ENCODE measurements at places on chromosomes 3 and 15.
A peak's percentile ranks its signal among the peaks of the same experiment; 100 is the strongest.

GRCh38 chr3:55042591-55042990, 114.7 kb upstream of the LRTM1 start:
- DNase-seq = no peak

- peak; percentile 75 for DNase-seq
Measured at GRCh38 chr3:42804106-42804830, at the start of gene HIGD1A. TSS of gene HIGD1A (minus strand) at chr3:42804490. CDS start at chr3:42794253, 10,237 bp downstream.

DNA sequence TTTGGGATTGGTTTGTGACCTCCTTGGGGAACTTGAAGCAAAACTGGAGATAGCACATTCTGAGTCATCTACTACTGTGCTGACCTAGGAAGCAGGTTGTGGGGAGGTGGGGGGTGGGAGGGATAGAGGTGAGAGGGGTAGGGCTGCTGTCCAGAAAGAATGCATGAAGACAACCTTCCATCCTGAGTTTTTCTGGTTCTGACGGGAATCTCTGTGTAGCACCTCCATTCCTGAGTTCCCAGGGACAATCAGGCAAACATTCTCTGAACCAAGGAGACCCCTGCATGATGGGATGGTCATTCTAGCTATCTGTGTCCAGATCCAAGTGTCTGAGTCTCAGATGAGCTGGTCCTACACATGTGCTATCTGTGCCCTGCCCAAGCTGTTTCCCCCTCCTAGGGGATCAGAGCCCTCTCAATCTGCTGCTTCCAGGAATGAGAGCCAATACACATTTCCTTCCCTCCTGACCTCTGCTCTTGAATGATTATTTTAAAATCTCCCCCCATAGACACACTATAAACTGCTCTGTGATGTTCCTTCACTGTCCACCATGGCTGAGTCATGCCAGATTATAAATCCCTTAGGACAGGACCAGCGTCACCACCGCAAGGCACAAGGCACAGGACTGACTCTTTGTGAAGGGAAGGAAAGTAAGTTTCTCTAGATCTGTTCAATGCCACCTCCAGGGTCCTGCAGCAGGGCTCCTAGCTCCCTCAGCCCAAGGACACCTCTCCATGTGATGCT, 2.2 kb upstream of the CD276 start:
- DNase-seq = no peak

DNA sequence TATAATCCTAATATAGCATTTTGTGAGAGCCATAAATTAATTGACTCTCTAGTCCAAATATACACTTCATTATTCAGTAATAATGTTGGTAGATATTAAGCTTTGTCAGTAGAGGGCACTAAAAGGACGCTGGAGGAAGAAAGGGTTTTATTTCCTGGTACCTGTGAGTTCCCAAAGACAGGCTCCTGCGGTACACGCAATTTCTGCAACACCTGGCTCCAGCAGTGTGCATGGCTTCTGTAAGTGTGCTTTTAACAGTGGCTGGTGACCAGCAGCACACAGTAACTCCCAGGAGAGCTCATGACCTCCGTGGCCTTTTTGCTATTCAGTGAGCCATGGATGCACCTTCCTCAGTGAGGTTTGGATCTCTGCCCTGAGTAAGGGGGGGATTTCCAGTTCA, 338.3 kb upstream of the ZNF385D start:
- DNase-seq = no peak

- DNase-seq = no peak
Measured at GRCh38 chr15:47822048-47822447, 104.7 kb downstream of the SEMA6D start.

GRCh38 chr3:9675736-9676290, 26.5 kb downstream of the MTMR14 start:
- DNase-seq = no peak

- peak; percentile 92 for DNase-seq
Measured at GRCh38 chr15:82680200-82681102, 29.2 kb downstream of the AP3B2 start.

- no peak for DNase-seq
Measured at GRCh38 chr3:32153414-32154204, 47.2 kb downstream of the GPD1L start.

- DNase-seq = no peak
Measured at GRCh38 chr3:45915059-45915439, 28.2 kb upstream of the CXCR6 start.

- DNase-seq = peak; percentile 61
Measured at GRCh38 chr3:16460886-16461285, 52.6 kb downstream of the RFTN1 start.

DNA sequence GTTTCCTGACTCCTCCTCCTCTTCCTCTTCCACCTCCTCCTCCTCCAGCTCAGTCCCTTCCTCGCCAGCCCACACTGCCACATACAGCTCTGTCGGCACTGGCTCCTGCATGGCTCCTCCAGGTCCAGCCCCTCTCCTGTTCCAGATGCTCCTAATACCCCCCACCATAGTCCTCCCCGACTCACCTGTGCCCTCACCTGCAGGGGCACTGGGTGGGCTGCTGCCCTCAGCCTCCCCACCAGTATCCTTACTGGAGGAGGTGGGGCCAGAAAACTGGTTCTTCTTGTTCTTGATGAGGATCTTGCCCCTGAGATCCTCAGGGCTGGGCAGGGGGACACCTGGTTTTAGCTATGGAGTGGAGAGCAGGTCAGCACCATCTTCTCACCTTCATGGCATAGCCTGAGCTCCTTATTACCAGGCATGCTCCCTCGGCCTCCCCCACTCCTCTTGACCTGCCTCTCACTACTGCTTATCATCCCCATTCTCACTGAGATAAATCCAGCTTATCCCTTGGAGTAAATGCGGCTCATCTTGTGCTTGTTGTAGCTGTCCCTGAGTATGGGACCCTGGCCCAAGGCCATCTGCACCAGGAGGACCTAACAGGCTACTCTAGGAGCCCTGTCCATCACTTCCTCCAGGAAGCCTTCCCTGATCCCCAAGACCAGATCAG, 11.0 kb downstream of the PLCB2 start:
- DNase-seq = no peak

DNA sequence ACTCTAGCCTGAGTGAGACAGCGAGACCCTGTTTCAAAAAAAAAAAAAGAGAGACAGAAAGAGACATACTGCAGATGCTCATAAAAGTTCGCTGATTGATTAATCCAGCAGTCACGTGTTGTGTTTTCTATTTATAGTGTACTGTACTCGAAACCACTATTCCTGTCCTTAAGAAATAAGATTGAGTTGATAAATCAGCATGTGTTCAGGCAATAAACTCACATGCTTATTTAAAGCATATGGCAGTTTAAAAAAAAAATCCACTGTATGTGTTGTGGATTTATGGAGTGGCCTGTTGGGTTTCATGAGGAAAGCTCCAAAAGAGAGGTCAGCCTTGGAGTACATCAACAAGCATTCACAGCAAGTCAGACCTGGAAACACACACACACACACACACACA, 17.7 kb downstream of the RPL22L1 start:
- DNase-seq = no peak

DNA sequence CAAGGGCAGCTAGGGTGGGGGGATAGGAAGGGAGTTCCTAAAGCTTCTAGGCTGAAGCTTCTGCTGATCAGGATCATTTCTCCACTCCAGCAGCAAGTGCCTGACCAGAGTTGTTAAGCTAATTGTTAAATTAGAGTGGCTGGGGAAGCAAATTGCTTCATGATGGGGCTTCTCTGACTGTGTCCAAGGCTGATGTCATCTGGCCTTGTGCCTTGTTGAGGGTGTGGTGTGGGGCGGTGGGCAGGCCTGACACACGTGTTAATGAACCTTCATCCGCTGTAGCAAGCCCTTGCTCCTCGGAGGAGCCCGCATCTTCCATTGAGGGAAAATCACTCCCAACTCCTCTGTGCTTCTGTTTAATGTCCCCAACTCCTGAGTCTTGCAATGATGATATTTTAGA, 84.3 kb upstream of the ROPN1 start:
- DNase-seq = no peak

- DNase-seq = peak; percentile 36
Measured at GRCh38 chr3:126816986-126817777, 113.1 kb downstream of the CHCHD6 start.

GRCh38 chr15:57662802-57663201, 43.7 kb upstream of the POLR2M start:
- DNase-seq = no peak

DNA sequence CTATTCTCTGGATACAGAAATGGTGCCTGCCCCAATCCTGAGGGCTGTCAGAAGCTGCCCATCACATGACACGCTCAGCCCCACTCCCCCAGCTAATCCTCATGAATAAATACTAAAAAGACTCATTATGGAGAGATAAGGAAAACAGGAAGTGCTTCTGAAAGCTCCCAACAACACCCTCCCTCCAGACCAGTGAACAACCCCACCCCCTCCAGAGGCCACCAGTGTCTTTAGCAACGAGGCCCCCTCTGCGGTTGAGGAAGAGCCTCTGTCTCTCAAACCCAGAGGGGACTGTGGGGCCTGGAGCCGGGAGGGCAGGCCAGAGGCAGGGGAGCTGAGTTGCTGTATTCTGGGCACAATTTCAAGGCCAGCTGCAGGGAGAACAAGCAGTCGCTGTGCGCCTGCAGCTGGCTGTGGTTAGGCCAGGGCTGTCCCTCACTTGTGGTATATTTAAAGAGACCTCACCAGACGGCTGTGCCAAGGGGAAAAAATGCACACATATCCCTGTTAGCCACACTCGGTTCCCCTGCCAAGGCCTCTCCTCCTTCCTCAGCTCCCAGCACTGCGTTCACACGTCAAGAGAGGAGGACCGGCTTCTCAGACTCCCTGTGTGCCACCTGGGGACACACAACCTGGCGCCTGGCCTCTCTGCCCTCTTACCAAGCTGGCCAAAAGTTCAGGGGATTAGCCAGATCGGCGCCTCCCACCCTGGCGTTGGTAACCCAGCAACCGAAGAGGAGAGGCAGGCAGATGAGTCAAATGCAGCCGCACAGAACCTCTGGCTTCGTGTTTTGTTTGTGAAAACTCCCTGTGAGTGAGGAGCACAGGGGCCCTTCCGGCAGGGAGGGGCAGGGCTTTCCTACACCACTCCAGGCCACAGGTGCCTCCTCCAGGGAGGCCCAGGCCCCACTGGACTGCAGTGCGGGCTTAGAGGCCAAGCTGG, 101.2 kb upstream of the ETV5 start:
- no peak for DNase-seq

GRCh38 chr15:78414621-78415250, 23.3 kb upstream of the IREB2 start:
- peak; percentile 67 for DNase-seq

DNA sequence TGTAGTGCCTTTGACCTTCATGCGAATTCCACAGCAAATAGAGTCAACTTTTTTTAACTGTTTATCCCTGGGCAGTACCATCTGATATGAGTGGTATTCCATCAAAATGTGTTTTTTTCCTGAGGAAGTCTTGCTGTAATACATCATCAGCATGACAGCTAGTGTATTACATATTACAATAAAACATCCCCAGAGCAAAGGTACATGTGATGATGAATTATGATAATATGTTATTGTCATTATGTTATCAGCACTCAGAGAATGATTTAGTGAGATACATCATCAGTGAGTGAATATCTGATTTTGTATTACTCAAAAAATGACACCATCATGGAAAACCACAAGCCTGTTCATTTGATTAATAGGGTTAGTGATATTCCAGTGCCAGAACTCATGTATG, 69.7 kb upstream of the ARL6 start:
- no peak for DNase-seq

GRCh38 chr3:88661433-88661824, 446.0 kb upstream of the EPHA3 start:
- DNase-seq = peak; percentile 16

- DNase-seq = no peak
Measured at GRCh38 chr15:67771189-67771800, 54.0 kb upstream of the SKOR1 start.

GRCh38 chr3:53506110-53506762, 11.8 kb downstream of the CACNA1D start:
- DNase-seq = no peak

DNA sequence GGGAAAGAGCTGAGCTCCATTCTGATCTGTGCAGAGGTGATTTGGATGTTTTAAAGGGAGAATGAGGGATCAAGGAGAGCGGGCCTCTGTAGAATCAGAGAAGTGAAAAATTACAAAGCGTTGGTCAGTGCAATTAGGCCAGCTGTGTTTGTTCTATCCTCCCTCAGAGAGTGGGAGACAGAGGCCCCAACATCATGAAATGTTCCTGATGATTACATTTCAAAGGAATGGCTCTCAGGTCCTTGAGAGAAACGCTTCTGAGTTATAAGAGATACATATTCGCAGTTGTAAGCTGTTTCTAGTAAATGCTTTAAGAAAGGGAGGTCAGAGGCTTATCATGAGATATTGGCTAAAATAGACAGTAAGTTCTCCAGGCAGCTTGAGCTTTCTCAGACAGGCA, 15.7 kb upstream of the CAND2 start:
- DNase-seq = no peak

DNA sequence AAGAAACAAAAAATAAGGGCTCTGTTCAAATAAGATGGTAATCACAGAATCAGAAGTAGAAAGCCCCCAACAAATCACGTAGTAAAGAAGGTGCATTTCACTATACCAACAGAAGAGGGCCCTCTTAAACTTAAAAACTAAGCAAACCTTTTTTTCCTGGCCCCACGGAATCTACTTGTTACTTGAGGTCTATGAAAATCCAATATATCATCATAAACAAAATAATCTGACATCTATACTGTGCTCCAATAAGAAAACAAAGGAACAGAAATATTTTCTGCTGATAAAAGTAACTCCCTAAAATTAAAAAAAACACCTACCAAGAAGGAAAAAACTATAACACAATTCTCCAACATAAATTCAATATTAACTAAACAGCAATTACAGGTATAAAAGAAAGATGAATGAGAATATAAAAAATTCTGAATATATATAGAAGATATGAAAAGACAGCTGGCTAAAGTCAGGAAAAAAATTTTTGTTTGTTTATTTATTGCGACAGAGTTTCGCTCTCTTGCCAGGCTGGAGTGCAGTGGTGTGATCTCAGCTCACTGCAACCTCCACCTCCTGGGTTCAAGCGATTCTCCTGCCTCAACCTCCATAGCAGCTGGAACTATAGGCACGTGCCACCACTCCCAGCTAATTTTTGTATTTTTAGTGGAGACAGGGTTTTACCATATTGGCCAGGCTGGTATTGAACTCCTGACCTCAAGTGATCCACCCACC, 81.8 kb downstream of the CLASP2 start:
- DNase-seq = peak; percentile 53

- no peak for DNase-seq
Measured at GRCh38 chr3:51686512-51687215, 15.6 kb downstream of the TEX264 start.

GRCh38 chr15:63462088-63462487, 42.3 kb upstream of the USP3 start:
- DNase-seq = no peak

DNA sequence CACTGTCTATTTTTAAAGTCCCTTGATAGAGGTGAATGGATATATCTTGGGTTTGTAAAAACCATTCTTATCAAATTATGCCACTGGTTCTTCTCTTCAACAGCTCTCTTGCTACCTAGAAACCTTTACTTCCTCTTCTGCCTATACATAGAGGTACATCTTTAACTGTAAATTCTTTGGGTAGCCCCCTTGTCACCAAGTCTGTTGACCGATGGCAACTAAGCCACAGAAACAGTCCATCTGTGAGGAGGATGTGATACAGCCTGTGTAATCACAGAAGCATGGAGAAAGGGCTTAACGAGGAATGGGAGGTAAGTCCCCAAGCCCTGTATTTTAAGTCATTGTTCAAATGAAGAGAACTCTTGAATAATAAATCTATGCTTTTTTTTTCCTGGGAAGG, 246.5 kb upstream of the MDFIC2 start:
- no peak for DNase-seq

- DNase-seq = no peak
Measured at GRCh38 chr15:27743638-27744037, 355.5 kb downstream of the OCA2 start.
